ENCODE measurements at places on chromosomes 1 and 21.

DNA sequence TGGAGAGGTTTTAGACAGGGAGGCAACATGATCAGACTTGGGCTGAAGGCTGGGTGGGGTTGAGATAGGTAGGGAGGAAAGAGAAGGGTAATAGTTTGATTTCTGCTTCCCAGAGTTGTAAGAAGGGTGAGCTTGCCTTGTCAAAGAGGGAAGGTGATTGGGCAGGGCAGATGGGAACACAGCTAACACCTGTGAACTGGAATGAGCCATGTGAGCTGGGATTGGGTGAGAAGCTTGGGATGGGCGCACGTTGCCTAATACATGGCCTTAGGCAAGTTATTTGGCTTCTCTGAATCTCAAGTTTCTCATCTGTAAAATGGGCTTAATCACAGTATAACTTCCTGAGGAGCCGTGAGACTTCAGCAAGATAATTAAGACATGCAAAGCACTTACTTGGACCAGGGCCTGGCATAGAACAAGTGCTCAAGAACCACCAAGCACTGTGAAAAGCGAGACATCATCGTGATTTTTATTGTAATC is 33.8 kb upstream of the ID3 start:
- no peak for DNase-seq

- DNase-seq = no peak
These were observed 683 bp downstream of the LRRC8B start for GRCh38 chr1:89525169-89525855.

GRCh38 chr1:162248854-162249535 is 127.7 kb downstream of the SPATA46 start:
- no peak for DNase-seq

- DNase-seq = peak; percentile 36
These were observed 123.8 kb downstream of the OSBPL9 start for GRCh38 chr1:51740652-51741051.
